ENCODE measurements at places on chromosomes 5 and 9.

DNA sequence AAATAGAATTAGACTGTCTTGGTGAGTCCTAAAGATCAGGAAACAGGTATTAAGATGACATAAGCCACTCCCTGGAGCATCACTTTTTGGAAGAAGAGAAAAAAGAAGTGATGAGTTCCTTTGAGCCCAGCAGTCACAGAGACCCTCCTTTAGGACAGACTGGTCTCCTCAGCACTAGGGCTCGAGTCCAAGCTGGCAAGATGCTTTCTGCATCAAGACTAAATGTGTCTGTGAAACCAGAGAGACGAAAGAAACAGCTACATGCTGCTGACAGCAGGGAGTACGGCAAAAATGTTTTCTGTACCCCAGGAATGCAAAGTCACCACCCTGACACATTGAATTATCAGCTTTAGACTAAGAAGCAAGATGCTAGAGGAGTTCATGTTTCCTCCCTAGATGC is 184.5 kb downstream of the CRB2 start:
- DNase-seq, result no peak

- DNase-seq, result no peak
These were observed 282.8 kb upstream of the TNC start for GRCh38 chr9:115400796-115401195.

- no peak for DNase-seq
These were observed 12.2 kb downstream of the LCN12 start for GRCh38 chr9:136964171-136964689.

DNA sequence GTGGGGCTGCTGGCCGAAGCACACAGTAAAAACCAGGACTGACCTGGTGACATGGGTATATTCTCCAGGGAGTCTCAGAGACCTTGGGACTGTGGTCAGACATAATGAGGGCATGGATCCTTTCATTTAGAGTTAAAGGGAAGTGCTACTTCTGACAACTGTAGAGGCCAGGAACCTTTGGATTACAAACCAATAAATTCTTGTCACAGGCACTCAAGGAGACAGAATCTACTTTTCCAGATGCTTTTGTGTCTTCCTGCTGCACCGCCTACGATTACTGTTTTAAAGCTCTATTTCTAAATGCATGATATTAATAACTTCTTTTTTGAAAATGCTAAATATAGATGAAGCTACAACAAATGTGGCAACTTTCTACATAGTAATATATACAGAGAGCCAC is 106.5 kb upstream of the LPAR1 start:
- DNase-seq, result no peak

GRCh38 chr5:96880444-96881164 is 4.3 kb downstream of the ERAP2 start:
- no peak for DNase-seq

DNA sequence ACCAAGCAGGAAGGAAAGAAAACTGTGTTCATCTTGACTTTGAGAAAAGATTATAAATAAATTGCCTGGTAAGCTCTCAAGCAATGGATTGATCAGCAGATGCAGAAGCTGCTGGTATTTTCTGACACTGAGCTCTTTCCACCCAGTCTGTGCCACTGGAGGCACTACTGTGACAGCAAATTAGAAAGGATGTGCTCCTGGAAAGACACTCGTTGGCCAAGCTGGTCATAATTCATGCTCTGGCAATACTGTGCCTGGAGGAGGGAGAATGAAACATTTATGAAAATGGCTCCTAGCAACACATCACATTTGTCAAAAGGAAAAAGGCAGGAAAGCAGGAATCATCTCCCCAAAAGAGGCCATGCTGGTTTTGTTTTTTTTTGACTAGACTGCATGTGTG is 84.2 kb downstream of the CAVIN4 start:
- DNase-seq, result no peak

GRCh38 chr5:179271821-179272325 is 73.4 kb downstream of the ADAMTS2 start:
- DNase-seq, result no peak

- no peak for DNase-seq
These were observed 3.4 kb downstream of the VCAN start for GRCh38 chr5:83474991-83475390.

DNA sequence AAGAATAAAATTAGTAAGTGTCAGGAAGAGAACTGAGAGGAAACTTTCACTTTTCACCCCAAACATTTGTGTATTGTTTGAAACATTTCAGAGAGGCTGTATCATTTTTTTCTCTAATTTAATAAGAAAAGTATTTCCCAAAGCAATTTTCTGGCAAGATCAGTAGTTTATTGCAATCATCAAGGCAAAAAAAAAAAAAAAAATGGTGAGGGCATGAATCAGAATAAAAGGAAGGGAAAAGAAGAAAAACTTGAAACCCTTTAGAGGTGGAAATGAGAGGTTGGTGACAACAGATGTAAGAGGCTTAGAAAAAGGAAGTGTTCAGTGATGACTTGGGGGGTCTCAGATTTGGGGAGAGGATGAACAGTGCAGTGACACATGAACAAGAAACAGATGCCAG is 13.3 kb downstream of the SHC3 start:
- no peak for DNase-seq

GRCh38 chr9:33677506-33677809 is 117.9 kb upstream of the PRSS3 start:
- no peak for DNase-seq

DNA sequence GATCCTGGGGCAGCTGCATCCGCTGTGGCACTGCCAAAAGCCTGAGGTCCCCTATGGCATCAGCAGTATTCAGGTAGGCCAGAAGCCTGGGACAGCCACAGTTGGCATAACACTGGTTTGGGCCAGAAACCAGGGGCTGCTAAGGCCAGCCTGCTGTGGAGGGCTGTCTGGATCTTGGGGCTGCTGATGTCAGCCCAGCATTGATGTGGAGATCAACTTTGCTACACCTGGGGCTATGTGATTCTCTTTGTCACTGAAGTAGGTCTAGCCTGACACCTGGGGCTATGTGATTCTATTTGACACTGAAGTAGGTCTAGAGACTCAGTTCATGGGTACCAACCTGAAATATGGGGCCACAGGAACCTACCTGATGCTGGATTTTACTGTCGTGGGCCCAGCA is 411.5 kb downstream of the RASEF start:
- DNase-seq, result no peak

DNA sequence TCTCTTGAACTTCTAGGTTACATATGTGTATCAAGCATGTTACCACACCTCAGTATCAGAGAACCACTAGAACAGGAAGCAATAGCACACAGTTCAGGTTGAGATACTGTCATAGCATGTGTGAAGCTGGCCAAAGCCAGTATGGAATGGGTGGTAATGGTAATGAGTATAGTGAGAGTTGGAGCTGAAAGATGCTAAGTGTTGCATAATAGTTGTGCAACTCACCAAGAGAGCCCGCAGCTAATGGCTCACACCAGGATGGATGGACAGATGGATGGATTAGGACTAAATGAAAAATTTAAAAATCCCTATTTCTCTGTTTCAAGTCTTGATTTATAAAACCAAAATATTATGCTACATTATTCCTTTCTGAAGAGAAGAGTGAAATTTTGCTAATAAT is 53.4 kb upstream of the KCNN2 start:
- no peak for DNase-seq

GRCh38 chr5:144028636-144029035 is 141.8 kb downstream of the YIPF5 start:
- DNase-seq, result no peak

DNA sequence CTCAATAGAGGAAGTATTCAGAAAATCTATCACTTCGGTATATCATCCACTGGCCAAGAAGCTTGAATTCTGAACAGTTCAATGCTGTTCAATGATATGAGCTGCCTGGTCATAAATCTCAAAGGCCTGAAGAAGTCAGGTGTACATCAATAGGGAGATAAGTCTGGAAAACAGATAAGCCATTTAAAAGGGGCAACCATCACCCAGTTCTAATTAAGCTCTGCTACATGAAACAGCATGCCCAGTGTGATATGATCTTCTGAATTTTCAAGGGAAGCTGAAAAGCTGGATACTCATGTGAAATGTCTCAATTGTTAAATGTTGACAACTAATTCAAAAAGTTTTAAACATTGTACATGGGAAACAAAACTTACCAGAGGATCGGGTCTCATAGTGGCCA is 2020.7 kb upstream of the WWC1 start:
- DNase-seq, result no peak

DNA sequence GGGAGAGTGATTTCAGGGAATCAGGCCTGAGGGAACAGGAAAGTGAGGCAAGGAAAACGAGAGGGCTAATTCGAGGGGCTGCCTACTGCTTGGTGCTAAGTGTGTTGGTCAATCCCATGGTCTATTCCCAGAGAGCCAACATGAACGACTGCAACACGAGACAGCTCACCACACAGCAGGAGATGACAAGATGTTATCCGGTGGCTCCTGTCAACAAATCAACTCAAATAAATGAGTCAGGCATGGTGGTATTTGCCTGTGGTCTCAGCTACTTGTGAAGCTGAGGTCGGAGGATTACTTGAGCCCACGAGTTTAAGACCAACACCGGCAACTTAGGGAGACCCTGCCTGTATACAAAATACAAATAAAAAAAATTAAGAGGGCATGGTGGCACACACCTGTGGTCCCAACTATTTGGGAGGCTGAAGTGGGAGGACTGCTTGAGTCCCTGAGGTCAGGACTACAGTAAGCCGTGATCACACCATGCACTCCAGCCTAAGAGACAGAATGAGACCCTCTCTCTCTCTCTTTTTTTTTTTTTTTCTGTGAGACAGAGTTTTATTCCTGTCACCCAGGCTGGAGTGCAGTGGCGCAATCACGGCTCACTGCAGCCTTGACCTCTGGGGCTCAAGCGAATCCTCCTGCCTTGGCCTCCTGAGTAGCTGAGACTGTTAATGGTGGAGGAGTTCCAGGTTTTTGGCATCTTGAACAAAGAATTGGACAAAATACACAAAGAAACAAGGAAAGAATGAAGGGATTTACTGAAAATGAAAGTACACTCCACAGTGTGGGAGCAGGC is 9.0 kb upstream of the FAF2 start:
- no peak for DNase-seq

GRCh38 chr5:139263536-139263935 is 30.0 kb upstream of the MATR3 start:
- no peak for DNase-seq

DNA sequence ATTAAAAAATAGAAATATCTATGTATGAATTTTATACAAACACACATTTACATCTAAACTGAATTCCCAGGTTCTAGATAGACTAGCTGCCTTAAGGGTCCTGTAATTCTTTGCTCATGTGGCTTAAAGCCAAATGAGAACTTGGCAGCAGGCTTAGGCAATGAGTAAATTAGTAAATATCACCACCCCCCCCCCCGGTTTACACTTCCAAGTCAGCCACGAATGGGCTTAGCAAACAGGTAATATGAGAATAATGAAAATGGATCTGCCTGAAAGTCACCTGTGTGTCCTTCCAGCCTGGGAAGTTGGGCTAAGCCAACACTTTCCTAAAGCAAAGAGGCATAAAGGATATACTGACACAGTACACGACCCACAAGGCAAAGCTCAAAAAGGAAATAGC is 108.6 kb downstream of the KLHL3 start:
- DNase-seq, result no peak

GRCh38 chr9:110049699-110050450 is 158.1 kb downstream of the C9orf152 start:
- no peak for DNase-seq

Data from HL-60 (cell line).